ENCODE measurements at places on chromosomes 5 and 9.

- DNase-seq: no peak
These were observed 92.1 kb downstream of the PBX3 start for GRCh38 chr9:125839317-125839716.

- no peak for DNase-seq
These were observed 64.8 kb downstream of the SHB start for GRCh38 chr9:38003946-38004808.

DNA sequence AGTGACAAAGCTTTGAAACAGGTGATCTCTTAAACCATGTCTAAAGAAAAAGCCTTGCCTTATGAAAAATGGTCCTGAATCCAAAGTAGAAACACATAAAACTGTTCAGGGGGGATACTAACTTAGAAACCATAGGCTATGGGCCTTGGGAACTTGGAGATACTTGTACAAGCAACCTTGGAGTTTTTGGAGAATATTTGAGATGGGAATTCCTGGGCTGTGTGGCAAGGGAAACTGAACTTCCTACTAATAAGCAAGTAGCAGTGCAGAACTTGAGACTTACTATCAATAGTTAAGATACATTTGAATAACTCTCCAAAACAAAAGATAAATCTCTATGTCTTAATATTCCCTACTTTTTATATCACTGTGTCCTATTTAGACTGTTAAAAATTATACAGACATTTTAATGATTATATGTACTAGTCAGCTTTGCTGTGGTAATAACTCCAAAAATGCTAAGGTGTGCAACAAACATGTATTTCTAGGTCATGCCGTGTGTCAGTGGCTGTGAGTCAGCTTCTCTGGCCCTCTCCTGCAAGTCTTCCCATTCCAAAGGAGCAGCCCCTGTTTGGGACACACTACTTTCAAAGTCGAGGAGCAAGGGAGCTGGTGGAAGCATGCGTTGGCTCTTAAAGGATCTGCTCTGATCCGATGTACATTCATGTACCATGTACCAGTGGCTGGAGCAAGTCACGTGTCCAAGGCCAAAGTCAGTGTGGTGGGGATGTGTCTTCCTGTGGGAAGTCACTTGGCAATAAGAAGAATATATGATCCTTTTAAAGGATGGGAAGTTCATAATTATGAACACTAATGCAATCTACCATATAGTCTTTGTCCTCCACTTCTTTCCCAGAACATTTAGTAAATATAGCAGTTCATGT, 39.6 kb downstream of the SNX30 start:
- DNase-seq: no peak

DNA sequence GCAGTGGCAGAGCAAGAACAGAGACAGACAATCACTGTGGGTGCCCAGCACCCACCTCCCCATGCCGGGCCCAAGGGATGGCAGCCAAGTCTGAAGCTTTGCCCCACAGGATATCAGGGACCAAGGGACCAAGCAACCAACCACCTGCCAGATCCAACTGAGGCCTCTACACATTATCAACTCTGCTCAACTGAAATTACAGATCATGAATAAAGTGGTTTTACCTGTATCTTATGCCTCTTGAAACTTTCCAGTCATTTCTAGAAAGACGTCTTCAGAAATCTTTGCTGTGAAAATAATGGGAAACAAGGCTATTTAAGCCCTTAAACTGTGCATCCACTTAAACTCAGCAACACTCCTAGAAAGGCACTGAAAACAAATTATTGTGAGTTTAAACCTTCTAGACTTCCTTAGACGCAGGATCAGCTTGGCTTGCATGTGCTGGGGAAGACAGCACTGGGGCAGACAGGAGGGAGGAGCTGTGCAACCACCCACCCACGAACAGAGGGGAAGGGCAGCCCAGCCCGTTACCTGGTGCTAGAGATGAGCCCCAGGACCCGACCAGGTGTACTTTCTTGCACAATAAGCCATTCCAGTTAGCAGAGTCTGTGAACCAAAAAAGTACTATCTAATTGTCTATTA, 80.0 kb downstream of the SEMA4D start:
- DNase-seq: no peak

- no peak for DNase-seq
These were observed 21.3 kb downstream of the GALNT10 start for GRCh38 chr5:154211641-154212390.

DNA sequence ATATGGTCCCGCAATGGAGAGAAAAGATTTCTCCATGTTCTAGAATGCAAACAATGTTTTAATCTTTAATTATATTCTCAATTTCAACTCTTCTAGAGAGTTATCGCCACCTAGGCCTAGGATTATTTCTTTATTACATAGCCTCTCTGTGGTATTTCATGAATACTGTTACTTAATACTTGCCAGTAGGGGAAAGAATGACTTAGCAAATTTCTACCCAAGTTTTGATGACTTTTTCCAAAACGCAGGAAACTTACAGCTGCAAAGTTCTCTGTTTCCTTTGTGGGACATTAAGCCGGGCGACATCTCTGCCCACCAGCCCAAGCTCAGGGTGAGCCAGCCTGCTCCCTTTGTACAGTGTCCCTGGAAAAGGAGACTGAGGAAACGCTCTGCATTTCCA, 73.8 kb downstream of the MED27 start:
- DNase-seq: no peak

GRCh38 chr9:115353681-115354080, 235.7 kb upstream of the TNC start:
- DNase-seq: no peak

- DNase-seq: no peak
These were observed 109.1 kb upstream of the RPS23 start for GRCh38 chr5:82387001-82387818.

GRCh38 chr5:39176759-39177630, 42.4 kb downstream of the FYB1 start:
- DNase-seq: no peak

DNA sequence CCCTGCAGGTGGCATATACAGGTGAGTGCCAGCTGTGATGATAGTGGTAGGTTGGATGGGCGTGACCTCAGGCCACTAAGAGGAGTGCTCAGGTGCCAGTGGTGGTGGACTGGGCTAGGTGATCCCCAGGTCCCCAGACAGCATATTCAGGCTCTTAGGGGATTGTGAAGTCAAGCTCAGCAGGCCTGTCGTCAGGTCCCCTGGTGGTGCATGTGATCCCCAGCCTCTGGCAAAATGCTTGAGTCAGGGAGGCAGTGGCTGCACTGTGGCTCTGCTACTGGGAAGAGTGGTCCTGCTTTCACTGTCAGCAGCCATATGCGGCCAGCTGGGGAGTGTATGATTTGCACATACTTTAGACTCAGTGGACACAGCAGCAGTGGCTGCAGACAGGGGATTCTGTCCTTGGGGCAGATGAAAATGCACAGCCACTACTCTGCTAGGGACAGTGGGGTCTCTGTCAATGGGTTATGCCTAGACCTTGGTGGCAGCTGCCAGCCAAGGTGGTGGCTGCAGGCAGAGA, 31.6 kb upstream of the CTSL start:
- DNase-seq: no peak

DNA sequence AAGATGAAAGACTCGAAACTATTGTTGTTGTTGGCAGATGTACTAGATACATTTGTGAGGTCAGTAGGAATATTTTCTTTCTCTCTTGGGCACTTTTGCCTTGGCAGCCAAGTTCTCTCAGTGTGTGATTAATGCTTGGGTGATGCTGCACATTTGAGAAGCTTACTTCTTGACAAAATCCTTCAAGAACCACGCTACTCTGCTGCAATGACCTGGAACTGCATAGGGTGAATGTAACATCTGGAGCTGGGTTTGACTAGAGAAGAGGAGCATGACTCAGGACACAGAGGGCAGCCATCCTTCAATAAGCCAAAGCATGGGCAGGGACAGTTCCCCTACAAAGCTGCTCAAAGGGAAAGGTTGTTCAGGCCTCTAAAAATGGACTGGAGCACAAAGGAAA, 75.5 kb upstream of the PUM3 start:
- DNase-seq: no peak
